ENCODE measurements at places on chromosomes 6 and 20.

DNA sequence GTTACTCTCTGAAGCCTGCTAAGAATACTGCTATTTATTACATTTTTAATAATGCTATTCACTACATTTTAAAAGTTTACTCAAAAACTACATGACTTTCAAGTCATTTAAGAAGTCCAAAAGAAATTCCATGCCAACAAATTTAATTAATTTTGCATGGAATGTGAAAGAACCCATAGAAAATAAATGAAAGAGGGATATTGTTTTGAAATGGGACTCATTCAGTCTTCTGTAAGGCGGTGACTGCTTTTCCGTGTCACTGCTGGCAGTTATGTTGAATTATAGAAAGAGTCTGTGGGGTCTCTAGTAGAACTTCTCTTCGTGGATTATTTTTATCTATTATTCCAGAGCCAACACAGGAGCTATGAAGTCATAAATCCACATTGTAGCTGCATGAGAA is 211.2 kb downstream of the LAMA2 start:
- DNase-seq, result no peak

DNA sequence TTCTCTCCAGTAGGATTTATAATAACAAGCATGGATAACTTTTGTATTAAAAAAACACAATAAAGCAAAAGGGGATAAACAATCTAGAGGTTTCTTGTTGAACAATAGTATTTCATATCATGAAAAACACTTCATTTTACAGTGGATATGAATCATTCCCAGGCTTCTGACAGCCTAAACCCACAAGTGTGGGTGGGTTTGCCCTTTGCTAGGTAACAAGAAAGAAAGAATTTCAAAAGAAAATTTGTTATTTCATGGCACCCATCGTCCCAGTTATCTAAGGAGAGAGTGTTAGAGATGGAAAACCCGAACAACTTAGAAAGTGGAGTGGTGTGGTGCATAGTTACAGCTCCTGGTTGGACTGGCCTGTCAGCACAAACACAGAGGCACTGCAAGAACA is 76.1 kb upstream of the GPR6 start:
- DNase-seq, result no peak

DNA sequence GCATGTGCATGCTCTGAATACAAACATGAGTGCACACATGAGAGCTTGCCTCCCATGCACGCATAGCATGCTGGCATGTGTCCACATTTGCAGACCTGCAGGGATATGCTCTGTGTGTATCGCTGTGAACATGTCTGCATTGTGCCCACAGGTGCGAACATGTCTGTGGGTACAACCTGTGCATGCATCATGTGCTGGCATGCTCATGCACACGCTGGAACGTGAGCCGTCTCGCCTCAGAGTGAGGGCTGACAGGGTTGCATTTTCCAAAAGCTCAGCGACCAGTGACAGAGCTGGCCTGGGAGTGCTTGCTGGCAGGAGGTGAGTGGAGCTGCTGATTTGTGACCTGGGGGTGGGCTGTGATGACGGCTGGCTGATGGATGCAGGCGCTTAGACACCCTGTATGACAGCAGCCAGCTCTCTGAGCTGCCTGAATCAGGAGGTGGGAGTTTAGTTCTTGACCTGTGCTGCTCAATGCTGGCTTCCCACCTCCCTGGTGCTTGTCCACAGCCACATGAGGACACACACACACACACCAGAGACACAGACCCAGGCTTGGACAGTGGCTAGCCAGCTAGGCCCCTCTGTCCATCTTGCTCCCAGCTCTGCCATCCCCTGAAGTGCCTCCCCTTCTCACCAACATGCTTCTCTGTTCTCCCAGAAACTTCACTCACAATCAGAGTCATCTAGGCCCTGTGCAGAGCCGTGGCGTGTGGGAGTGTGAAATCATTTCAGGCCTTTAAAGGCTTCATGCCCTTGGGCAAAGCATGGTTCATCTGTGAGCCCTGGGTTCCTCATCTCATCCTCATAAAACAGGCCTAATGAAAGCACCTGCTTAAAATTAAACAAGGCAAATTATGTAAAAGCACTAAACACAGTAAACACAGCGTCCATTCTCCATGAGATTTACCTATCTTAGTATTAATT is 51.4 kb downstream of the CD40 start:
- peak; percentile 5 for DNase-seq

DNA sequence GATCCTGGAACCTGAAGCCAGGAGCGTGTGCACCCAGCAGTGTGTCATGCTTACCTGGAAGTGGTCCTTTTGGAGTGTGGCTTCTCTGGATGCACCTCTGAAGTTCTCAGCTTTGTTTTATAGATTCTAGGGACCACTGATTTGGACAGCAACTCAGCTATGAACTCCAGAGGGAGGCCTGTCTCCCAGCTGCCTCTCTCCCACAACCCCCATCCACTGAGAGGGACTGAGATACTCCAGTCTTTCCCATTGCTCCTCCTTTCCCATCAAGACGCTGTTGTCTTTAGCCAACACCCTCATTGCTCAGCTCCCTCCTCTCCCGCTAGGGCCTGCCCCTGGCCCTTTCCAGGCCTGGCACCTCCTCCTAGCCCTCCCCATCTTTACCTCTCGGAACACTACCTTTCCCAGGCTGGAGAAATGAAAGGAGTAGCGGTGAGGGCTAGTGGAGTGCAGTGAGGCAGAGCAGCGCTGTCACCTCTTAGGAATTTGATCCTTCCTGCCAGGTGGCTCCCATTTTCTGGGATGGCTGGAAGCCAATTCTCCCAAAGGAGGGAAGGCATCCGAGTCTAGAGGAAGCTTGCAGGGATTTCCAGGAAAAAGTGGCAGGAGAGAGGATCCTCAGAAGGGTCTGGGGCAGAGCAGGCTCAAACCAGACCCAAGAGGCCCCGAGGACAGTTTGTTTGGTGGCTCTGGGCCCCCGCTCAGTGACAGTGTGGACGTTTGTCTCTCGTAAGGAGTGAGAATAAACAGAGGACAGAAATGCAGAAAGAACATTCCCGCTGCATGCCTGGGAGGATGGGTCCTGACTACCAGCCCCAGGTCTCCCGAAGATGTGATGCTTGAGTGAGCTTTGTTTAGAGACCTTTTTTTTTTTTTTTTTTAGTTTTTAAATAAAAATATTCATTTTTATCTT is at the start of gene LRRN4:
Gene LRRN4 (minus strand): TSS at position 285 of the 913 bp plus-strand sequence. CDS start 1,261 bp downstream, outside the sequence.
- peak; percentile 18 for DNase-seq

DNA sequence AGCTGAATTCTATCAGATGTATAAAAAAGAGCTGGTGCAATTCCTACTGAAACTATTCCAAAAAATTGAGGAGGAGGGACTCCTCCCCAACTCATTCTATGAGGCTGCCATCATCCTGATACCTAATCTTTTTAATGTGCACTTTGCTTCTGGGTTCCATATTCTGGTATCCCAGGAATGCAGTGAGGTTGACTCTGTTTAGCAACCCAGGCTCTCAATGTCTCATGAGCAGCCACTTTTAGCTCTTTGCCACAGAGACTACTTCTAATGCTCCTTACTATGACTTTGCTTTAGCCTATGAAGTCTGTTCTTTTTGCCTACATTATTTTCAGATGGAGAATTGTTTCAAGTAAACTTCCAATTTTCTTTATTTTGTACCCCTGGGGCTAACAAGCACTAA is 185.5 kb upstream of the NRSN1 start:
- DNase-seq, result no peak

GRCh38 chr20:17225851-17226409 is 910 bp upstream of the PCSK2 start:
- DNase-seq, result no peak

DNA sequence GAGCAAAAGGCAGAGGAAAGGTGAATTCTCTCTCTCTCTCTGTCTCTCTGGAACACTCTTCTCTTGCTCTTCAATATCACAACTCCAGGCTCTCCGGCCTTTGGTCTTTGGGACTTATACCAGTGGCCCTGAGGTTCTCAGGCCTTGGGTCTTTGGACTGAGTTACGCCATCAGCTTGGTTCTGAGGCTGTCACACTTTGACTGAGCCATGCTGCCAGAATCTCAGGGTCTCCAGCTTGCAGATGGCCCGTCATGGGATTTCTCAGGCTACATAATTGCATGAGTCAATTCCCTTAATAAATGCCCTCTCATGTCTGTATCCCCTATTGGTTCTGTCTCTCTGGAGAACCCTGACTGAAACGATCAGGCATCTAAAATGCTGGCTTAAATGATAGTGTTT is 12.9 kb downstream of the BTN2A1 start:
- no peak for DNase-seq

GRCh38 chr6:159094444-159095252 is 49.9 kb upstream of the TAGAP start:
- DNase-seq, result no peak

GRCh38 chr6:63058601-63059000 is 152.7 kb upstream of the FKBP1C start:
- no peak for DNase-seq

DNA sequence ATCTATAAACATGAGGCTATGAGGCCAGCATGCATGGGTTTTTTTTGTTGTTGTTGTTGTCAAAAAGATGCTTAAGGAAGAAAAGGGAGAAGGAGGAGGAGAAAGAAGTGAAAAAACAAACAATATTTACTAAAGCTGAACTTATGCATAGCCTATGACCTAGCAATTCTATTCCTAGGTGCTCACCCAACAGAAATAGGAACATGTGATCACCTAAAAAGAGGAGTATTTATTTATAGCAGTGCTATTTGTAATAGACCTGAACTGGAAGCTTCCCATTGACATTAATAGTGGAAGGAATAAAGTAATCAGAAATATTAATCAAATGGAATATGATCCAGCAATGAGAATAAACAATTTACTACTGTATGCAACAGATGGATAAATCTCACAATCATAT is 156.5 kb upstream of the OLIG3 start:
- no peak for DNase-seq

- no peak for DNase-seq
These were observed 190.8 kb downstream of the MTFR2 start for GRCh38 chr6:136059308-136059707.

DNA sequence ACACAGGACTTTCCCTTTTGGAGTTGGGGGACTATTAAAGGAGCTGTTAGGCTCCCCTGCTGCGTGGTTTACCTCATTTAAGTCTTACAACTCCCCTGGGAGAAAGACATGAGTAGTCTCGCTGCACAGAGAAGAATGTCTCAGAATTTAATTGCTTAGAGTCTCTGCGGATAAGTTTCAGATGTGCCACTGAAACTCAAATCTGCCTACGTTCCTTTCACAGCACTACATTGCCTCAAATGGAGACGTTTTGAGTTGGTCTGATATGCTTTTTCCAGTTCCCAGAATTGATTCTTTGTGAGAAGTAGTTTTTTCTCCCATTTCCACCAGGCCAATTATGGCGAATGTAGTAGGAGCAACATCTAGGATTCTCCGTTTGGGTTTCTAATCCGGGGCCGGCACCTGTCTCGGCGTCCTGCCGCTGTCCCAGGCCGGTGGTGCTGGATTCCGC is 532 bp upstream of the SLC35F1 start:
- no peak for DNase-seq

GRCh38 chr6:132425176-132425575 is 23.9 kb upstream of the MOXD1 start:
- DNase-seq, result no peak

DNA sequence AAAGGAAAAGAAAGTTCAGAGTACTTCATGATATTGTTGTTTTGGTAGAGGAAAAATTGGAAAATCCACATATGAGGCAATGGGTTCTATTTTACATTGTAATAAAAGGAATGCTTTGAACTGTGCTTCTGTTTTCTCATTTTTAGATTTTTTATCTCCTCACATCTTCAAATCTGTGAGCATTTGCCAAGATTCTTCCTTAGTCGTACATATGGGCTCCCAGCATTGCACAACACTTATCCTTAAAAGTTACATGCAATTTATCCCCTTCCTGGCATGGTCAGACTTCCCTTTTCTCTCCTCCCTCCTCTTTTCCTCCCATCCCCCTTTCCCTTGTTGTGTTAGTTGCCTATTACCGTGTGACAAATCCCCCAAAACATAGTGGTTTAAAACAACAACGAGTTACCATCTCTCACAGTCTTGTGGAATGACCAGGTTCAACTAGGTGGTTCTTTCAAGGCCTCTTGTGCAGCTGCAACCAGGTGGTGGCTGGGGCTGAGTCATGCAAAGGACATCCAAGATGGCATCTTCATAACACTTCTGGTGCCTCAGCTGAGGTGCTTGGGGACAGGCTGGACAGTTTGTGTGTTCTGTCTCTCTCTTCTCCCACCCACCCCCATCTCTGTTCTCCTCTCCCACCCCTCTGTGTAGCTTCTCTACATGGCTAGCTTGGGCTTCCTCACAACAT is 68.7 kb downstream of the TXNDC5 start:
- no peak for DNase-seq

- no peak for DNase-seq
These were observed 99.0 kb upstream of the TNFAIP3 start for GRCh38 chr6:137767911-137768690.

- no peak for DNase-seq
These were observed 247.5 kb downstream of the TMEM242 start for GRCh38 chr6:157075549-157076450.

GRCh38 chr20:52054123-52054522 is 137.5 kb downstream of the ZFP64 start:
- DNase-seq, result no peak

DNA sequence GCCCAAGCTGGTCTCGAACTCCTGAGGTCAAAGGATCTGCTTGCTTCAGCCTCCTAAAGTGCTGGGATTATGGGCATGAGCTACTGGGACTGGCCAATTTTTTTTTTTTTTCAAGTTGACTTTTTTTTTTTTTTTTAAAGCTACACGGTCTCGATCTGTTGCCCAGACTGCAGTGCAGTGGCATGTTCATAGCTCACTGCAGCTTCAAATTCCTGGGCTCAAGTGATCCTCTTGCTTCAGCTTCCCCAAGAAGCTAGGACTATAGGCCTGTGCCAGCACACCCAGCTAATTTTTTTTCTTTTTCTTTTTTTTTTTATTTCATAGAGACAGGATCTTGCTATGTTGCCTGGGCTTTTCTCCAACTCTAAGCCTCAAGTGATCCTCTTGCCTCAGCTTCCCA is 59.5 kb downstream of the NCOA3 start:
- DNase-seq, result no peak

All from epithelial cell of prostate (primary cell).